ENCODE measurements at places on chromosomes 2 and 18.

DNA sequence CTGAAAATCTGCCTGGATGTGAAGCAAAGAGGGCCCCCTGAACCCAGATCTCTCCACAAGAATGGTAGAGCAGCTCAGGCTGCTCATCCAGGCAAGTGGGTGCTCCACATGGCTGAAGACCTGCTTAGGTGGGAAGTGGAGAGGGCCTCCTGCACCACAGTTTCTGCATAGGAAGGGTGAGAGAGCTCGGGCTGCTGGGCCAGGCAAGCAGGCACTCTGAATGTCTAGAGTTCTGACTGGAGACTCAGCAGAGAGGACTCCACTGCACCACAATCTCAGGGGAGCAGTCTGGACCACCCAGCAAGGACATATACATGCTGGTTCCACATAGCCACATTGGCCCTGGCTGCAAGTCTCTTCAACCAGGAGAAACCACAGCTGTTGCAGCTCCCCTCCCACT, 52.0 kb downstream of the DSEL start:
- DNase-seq: no peak

- no peak for DNase-seq
Observed at GRCh38 chr2:200442471-200442870, 67.4 kb downstream of the KCTD18 start.

DNA sequence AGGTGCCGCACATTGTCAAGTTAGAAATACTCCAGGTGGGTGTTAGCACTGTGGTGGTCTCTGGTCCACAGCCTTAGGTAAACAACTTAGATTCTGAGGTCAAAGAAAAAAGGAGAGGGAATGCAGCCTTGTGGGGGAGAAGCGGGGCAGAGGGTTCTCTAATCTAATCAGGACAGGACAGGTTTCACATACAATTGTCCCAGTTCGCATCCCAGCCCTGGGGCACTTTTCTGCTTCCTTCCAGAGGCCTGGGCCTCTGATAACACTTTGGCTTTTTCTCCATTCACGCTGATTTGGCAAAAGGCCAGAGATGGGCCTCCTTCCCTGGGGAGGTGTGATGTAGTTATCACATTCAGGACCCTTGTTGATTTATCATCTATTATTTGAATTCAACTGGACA, 32.5 kb downstream of the SLC1A4 start:
- no peak for DNase-seq

DNA sequence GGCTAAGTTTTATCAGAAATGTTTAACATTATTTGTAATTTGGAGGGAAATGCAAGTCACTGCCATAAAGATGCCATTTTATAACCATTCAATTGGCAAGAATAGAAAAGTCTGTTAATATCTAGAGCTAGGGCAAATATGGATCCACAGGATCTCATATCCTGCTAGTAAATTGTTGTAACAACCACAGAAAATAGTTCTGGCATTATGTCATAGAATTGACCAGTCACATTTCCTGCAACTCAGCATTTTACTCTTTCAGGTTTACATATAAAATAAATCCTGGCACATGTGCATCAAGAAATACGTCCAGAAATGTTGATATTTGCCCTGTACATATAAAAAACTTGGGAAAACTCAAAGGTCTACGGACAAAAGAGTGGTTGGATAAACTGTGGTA, 32.9 kb downstream of the OSBPL6 start:
- no peak for DNase-seq

GRCh38 chr2:237617587-237617982, 9.8 kb upstream of the LRRFIP1 start:
- DNase-seq: no peak

- no peak for DNase-seq
Observed at GRCh38 chr2:54459037-54459441, 2.9 kb downstream of the SPTBN1 start.

DNA sequence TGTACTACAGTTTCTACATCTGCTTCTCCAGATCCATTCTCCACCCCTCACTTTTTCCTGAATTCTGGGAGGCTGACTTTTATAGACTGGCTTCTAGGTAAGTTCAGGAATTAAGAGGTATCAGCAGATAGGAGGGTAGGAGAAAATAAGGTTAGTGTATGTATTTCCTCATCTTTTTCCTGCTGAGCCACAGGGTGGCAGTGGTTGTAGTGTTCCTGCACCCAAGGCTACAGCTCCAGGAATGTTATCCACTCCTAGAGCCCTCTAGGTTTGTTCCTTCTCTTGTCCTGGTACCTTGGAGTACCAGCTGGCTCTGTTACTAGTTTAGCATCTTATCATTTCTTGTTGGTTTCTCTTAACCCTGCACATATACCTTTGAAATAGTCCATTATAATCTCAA, 40.7 kb upstream of the C2orf66 start:
- DNase-seq: no peak

DNA sequence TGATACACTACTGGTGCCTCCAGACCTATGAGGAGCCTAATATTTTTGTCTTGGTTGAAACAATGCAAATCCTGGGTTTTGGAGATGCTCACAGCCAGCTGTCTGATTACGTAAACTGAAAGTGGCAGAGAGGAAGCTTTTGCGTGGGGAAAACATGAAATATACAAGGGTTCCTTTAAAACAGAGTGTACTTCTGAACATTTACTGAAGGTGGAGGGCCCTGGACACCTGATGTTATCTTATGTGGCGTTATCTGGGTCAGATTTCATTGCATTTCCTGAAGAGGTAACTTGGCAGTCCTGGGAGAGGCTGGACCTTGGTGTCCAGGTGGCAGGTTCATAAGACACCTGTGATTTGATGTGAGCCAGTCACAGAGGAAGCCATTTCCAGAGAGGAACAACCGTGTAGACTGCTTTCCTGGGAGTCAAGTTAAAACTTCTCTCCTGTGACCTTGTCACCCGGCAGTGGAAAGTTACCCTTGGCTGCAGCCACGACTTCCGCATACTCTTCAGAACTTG, 105.0 kb downstream of the NEDD4L start:
- DNase-seq: no peak

DNA sequence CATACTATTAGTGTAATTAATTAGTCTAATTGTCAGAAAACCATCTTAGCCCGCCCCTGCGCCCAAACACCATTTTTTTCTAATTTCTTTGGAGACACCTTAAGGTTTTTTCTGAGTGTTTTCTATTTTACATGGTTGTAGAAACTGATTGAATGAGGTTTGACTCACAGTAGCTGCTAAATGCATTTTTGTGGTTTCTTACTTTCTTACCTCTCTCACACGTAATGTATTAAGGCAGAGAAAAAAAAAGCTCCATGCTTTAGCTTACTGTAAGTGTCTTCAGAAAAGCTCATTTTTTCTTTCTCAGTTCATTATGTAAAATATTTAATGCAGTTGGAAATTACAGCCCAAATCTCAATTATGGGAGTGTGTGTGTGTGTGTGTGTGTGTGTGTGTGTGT, 548.5 kb upstream of the LRRTM4 start:
- DNase-seq: no peak

GRCh38 chr2:70679259-70679658, 88.7 kb downstream of the ADD2 start:
- DNase-seq: no peak

DNA sequence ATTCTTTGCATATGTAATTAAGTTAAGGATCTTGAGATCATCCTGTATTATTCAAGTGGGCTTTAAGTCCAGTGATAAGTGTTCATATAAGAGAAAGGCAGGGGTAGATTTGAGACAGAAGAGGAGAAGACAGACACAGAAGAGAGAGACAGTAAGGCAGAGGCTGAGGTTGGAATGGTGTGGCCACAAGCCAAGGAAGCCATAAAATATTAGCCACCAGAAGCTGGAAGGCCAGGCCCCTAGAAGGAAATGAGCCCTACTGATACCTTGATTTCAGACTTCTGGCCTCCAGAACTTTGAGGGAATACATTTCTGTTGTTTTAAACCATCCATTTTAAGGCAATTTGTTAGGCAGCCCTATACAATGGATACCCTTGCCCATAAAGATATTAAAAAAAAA, 66.9 kb upstream of the DLX2 start:
- DNase-seq: no peak

- no peak for DNase-seq
Observed at GRCh38 chr18:62505669-62506494, 16.9 kb upstream of the ZCCHC2 start.

- DNase-seq: peak; percentile 91
Observed at GRCh38 chr2:106057206-106057605, 136.9 kb downstream of the UXS1 start.

DNA sequence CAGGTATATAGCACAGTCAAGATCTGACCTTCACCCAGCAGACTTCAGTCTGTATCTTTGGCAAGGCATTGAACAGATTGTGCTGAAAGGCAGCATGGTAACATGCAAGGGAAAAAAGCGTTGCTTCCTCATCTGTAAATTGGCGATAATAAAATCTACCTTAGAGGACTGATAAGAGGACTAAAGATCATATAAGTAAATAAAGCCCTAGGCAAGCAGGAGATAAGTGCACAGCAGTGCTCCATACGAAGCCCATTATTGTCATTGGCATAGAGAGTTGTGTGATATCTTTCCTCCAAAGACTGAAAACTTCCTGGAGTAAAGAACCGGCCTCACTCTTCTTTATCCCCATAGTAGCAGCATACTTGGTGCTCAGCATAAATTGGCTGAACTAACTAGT, 162.6 kb downstream of the ANKRD44 start:
- DNase-seq: no peak

- DNase-seq: no peak
Observed at GRCh38 chr2:129469389-129469788, 510.1 kb upstream of the RAB6C start.

DNA sequence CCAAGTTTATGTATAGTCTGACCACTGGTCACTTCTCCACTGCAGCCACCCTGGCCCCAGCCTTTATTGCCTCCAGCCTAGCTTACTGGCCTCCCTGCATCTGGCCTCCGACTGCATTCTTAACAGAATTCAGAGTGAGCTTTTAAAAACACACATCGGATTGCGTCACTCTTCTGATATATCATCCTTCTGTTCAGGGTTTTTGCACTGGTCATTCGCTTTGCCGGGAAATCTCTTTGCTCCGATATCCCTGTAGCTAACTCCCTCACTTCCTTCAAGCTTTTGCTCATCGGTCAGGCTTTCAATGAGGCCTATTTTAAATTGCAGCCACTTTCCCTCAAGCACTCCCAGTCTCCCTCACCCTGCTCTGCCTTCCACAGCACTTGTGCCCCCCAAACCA, 101.6 kb upstream of the DLX2 start:
- DNase-seq: no peak

DNA sequence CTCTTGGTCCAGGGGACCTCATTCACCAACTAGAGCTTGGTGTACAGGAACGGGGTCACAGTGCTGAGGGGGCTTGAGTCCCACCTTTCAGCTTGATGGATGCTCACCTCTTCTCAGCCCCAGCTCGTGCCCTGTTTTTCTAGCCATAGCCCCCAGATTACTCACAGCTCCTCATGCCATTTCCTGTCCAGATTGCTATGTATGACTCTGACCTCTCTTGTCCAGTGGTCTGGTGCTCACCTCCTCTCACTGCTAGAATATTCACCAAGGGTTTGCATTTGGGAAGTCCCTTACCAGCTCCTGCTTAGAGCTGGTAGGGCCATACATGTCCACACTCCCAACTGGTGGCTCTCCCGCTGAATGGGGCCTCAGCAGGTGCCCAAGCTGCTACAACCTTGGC, 5.9 kb downstream of the LBX2 start:
- DNase-seq: no peak

DNA sequence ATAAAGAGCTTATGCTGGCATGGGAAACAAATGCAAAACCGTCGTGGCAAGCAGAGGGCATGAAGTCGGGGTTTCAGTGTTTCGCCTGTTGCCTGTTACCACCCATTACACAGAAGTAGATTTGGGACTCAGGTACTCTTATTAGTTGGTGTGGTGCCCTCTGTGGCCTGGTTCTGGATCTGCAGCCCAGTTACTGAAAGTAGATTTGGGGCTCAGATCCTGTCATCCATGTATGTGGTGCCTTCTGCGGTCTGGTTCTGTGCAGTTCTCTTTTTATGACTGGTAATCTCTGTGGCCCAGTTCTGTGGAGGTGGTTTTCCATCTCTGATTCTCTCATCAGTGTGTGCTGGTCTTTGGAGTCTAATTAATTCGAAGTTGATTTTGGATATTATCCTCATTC, 45.2 kb downstream of the ADNP2 start:
- DNase-seq: no peak
